ENCODE measurements at places on chromosomes 7 and 10.
A peak's percentile ranks its signal among the peaks of the same experiment; 100 is the strongest.

- DNase-seq = peak; percentile 8
These were observed 64.5 kb downstream of the HIF1AN start for GRCh38 chr10:100600218-100600617.

GRCh38 chr10:12459340-12459739 is 110.0 kb downstream of the CAMK1D start:
- no peak for DNase-seq

DNA sequence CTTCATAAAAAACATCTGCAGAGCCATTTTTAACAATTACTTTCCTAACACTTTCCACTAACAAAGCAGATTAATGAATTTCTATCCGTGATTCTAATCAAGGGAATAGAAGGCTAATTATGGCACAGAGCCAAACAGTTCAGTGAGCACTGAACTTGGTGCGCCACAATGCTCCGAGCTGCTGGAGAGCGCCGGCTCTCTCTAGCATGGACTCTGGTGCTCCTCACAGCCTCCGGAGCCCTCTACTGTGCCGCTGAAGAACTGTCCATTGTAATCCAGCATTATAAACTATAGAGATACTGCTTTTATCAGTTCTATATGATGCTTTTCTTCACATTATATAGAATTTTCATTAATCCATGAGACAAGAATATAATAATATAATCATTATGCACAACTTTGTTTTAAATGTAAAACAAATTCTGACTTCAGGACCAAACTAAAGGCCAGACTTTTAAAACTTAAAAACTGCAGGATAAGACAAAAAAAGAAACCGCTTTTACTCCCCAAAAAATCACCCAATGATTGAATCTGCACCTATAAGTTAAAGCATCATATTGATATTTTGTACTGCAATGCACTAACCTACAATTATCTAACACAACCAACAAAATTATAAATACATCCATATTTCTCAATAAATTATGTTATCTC is 123.6 kb downstream of the RNF32 start:
- DNase-seq = peak; percentile 70

- DNase-seq = peak; percentile 23
These were observed 11.7 kb upstream of the TMEM106B start for GRCh38 chr7:12199363-12199762.

DNA sequence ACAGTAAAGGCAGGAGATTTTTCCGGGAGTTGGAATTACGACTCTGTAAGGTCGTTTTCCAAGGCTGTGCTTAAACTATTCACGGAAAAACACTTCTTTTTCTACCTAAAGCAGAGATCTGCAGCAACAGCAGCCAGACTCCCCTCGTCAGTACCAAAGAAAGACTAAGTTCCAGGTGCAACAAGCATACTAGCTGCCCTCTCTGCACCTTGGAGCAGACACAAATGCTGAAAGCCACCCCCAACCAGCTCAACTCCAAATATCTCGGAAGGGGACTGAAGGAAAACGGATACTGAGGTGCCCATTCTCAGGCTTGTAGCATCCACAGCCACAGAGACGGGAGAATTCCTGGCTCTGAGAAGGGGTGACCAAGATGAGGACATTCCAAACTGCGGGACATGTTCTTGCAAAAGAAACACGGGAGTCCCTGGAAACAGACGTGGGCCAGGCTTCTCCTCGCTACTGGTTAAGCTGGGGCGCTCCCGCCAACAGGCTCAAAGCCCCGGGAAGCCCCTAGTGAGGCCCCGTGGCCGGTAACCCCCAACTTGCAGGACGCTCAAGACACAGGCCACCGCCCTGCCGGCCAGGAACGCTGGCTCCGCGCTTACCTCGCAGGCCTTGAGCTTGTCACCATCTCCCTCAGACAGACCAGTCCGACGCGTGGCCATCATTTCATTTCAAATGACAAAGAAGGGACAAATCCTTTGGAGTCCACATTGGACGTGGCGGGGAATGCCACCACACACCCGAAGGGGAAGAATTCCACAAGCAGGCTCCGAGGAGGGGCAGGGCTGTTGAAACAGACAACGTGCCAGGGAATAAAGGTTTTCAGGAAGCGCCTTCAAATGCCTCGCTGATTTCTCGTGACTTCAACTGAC is 2.2 kb downstream of the ARHGAP21 start:
- DNase-seq = peak; percentile 50

GRCh38 chr7:117707080-117707479 is 166.2 kb downstream of the CTTNBP2 start:
- DNase-seq = no peak

DNA sequence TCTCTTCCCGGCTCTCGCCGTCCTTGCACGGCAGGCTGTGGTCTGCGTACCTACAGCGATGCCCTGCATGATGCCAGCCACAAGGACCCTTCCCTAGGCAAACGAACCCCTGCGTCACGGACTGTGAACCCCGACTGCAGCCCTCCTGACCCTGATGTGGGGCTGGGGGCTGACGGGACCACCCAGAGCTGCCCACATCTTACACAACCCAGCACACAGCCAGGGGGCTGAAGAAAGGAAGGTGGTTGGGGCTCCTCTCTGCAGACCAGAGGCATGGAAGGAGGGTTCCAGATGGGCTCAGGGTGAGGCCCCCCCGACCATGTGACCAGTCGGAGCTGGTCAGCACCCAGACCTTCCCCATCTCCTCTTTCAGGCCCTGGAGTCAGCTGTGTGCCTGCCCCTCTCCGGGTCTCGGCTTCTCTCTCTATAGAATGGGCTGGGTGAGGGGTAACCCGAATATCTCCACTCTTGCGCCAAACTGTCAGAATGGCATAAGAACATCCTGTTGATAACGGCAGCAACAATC is 41.4 kb downstream of the EBF3 start:
- no peak for DNase-seq

GRCh38 chr7:99234185-99234584 is 26.3 kb upstream of the KPNA7 start:
- DNase-seq = no peak

DNA sequence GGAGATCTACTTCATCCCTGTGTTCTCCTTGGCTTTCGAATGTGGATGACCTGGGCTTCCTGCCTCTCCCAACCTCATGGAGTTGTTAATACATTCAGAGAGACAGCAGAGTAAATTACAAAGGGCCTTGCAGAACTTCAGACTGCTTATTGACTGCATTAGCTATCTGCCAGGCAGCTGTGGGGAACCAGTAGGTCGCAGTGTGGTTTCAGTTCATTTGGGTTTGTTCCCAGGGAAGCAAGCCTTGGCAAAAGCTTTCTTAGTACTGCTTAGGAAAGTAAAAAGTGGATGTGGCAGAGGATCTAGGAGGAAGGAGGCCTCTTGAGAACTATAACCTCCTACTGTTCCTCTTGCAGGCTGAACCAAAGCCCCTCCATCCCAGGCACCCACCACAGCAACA is 9.2 kb downstream of the NPFFR1 start:
- no peak for DNase-seq

DNA sequence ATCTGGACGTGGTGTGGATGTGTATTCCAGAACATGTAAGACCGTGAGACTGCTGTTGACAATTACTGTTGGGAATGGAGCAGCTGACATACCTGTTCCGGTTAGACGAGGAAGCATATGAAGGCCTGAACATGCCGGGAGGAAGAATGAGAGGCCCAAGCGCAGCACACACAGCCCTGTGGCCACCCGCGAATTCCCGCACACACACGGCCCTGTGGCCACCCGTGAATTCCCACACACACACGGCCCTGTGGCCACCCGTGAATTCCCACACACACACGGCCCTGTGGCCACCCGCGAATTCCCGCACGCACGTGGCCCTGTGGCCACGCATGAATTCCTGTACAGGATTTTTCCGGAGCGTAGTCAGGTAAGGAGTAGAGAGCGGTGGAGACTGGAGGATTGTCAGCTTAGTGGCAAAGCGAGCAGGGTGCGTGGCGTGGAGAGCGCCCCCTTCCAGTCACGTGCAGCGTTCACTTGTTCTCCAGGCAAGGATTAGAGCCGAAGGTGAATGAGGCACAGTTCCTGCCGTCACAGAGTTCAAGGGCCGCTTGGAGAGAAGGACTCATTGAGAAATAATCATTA is 9.5 kb upstream of the SUN1 start:
- DNase-seq = no peak

DNA sequence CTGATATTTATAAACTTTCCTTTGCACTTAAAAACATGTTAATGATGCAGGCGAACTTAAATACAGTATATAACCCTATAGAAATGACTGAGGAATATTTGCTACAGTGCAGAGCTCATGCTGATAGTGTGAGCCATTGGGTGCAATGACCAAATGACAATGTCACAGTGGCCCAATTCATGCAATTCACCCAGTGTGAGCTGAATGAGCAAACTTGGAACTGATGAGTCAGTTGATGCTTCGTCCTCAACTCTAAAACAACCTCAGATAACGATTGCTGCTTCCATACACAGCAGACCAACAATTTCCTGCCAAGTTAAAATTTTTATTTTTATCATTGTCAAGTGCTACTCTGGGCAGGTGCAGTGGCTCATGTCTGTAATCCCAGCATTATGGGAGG is 12.1 kb upstream of the ZC3HAV1L start:
- no peak for DNase-seq

GRCh38 chr7:45514944-45515343 is 59.2 kb upstream of the ADCY1 start:
- no peak for DNase-seq

DNA sequence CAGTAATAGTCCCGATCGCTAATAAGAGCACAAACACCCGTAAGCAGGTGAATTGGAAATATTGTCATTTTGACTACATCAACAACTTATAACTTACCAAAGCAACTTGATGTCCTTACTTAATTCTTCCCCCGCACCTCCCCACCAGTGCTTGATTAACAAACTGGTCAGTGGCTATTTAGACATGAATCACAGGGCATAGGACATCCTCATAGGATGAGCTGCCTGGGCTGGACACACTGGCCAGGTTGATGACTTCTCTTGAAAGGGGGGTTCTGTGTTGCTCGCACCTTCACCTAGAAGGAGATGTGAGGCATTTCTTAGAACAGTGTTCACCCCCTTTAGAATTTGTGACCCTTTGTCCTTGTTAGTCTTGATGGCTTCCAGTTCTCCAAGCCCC is 163.2 kb downstream of the TCF7L2 start:
- no peak for DNase-seq

DNA sequence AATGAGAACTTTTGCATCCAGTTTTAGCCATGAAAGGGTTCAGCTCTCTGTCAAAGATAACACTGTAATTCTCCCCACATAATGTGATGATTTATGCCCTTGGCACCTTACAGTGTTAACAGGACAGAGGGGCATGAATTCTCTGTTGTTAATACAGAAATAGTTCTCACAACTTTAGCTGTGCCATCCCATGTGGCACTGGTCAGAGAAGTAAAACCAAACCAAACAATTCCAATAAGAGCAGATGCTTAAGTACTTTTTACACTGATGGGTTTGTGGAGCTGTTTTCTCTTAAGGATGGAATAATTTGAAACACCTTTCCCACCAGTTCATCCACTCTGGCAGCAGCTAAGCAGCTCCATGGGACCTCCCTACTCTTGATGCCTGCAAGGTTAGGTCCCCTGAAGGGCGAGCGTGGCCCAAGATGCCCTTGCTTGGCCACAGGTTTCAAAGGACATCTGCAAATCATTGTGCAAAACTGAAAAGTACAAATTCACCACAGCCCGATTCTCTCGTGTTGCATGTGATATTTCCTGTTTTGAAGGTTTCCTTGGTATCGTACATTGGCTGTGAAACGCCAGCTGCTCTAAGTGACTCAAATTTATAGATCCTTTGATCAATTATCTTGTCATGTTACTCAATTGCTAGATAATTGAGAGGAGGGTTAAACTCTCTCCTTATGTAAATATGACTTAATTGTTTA is 82.5 kb upstream of the CREB5 start:
- no peak for DNase-seq

GRCh38 chr10:129467359-129468064 is 471 bp downstream of the MGMT start:
- DNase-seq = peak; percentile 13

GRCh38 chr7:18978108-18978495 is 139.3 kb downstream of the TWIST1 start:
- DNase-seq = peak; percentile 92

GRCh38 chr10:17144757-17145156 is 15.1 kb upstream of the CUBN start:
- peak; percentile 1 for DNase-seq

- DNase-seq = no peak
These were observed 5.6 kb downstream of the FAM241B start for GRCh38 chr10:69635428-69636272.

DNA sequence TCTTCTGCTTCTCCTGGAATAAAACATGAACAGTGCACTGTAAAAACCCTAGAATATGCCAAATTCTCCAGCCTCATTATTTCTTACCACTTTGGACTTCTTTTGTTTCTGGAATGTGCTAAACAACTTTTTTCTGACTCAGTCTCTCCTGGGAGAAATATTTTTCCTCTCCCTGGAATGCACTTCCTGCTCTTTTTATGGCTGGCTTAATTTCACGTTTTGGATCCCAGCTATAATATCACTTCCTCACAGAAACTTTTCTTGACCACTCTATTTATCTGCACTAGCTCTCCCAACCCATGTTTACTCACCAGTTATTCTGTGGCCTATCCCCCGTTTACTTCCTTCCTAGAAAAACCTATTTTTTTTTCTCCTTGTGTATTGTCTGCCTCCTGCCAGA is 26.7 kb downstream of the ABCB5 start:
- DNase-seq = no peak

All from MCF 10A (cell line).